ENCODE measurements at places on chromosomes 3 and 15.

DNA sequence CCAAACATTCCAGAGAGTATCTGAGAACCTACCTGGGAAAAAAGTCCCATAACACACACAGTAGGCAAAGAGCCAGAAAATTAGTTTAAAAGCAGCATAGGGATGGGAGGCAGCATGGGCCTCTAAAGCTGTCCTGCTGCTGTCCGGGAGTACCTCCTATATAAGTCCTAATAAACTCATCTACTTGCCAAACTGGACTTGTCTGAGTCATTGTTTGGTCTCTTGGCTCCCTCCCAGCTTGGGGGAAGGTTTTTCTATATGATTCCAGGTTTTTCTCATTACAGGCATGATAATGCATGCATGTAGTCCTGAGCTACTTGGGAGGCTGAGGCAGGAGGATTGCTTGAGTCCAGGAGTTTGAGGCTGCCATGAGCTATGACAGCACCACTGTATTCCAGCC is 17.5 kb upstream of the HACD2 start:
- no peaks in the 10 kb centered on the region for H3K36me3 ChIP-seq
- peaks cover 5% of the 10 kb centered on the region for H3K4me1 ChIP-seq

GRCh38 chr15:88645171-88646087 is 6.6 kb downstream of the ISG20 start:
- H3K27me3 ChIP-seq, result no peaks in the 10 kb centered on the region
- H3K36me3 ChIP-seq, result no peaks in the 10 kb centered on the region
- DNase-seq, result no peak
- H3K27ac ChIP-seq, result no peak overlapping the region

DNA sequence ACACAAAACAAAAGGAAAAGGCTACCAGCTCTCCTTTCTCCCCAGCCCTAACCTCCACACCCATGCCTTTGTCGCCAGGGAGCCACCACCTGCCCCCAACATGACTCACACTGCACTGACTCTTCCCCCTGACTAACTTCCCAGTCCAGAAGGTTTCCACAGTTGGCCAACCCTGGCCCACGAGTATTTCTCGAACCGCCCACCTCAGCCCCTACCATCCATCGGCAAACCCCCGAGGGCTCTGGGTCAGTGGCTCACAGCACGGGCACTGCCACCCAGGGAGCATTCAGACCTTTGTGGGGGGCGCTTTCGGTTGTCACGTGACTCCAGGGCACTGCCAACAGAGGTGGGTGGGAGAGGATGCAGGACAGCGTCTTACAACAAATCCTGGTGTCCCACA is 152.3 kb downstream of the LRRC28 start:
- no peak overlapping the region for H3K27ac ChIP-seq
- no peaks in the 10 kb centered on the region for H3K27me3 ChIP-seq
- peaks cover 5% of the 10 kb centered on the region for H3K4me1 ChIP-seq
- no peaks in the 10 kb centered on the region for H3K36me3 ChIP-seq
- H3K4me3 ChIP-seq, result no peak overlapping the region

GRCh38 chr3:145767909-145768308 is 393.1 kb downstream of the PLOD2 start:
- no peaks in the 10 kb centered on the region for H3K36me3 ChIP-seq
- no peaks in the 10 kb centered on the region for H3K4me1 ChIP-seq
- no peak overlapping the region for H3K4me3 ChIP-seq
- no peak for DNase-seq
- H3K27me3 ChIP-seq, result no peaks in the 10 kb centered on the region

DNA sequence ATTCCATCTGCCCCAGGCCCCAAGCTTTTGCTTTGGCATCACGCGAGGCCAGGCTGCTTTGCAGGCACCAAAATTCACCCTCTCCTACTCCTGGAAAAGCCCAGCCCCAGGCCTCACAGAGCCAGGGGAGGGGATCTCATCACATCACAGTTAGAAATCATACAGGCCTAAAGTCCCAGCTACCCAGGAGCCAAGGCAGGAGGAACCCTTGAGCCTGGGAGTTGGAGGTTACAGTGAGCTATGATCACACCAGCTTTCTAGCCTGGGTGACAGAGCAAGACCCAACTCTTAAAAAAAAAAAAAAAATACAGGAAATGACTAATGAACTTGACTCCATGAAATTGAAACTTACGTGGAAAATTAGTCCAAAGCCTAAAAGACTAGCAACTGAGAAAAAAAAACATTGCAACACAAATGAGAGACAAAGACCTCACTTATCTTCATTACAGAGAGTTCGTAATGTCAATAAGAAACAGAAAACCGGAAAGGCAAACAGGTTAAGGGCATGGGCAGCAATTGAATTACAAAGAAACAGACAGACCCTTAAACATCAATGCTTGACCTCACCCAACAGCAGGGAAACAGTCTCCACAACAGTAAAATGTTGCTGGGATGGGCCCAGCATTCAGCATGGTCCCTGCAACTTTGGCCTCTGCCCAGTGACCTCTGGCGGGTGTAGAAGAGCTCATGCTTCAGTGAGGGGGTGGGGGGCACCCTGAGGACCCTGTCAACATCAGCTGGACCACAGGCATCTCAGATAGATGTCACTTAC is 151.5 kb downstream of the LRRK1 start:
- H3K4me3 ChIP-seq, result no peak overlapping the region
- peak overlapping the region; percentile 60 for H3K27ac ChIP-seq
- DNase-seq, result no peak
- no peaks in the 10 kb centered on the region for H3K27me3 ChIP-seq
- H3K4me1 ChIP-seq, result peaks cover 17% of the 10 kb centered on the region

Data from transverse colon (tissue), 4 donors.